ENCODE measurements at places on chromosomes 12 and 14. TPM values are rescaled to one million over a fixed set of nuclear protein-coding genes. Genes with fewer than 3 reads are reported as not detected.

GRCh38 chr12:85833579-85833978 lies 2.6 kb downstream of the RASSF9 start:
- no peak for DNase-seq

Gene CCDC177
- not detected for total RNA-seq

Gene ANO4
- 13.8 TPM for total RNA-seq

DNA sequence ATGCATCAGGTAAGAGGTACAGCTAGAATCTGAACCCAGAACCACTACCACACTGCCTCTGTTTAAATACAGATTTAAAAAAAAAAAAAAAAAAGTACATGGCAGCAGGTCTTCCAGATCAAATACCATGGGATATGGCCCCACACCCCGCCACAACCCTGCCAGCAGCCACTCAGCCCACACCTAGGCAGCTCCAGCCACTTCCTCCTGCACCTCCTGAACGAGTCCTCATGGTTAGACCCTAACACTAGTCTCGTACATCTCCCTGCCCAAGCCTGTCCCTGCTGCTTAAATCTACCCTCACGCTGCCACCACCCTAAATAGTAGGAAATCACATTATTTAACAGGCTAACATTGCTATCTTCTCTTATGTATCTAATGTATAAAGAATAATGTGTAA lies 12.6 kb downstream of the SETD3 start:
- no peak for DNase-seq

GRCh38 chr12:132181570-132182200 lies 37.4 kb downstream of the NOC4L start:
- no peak for DNase-seq

DNA sequence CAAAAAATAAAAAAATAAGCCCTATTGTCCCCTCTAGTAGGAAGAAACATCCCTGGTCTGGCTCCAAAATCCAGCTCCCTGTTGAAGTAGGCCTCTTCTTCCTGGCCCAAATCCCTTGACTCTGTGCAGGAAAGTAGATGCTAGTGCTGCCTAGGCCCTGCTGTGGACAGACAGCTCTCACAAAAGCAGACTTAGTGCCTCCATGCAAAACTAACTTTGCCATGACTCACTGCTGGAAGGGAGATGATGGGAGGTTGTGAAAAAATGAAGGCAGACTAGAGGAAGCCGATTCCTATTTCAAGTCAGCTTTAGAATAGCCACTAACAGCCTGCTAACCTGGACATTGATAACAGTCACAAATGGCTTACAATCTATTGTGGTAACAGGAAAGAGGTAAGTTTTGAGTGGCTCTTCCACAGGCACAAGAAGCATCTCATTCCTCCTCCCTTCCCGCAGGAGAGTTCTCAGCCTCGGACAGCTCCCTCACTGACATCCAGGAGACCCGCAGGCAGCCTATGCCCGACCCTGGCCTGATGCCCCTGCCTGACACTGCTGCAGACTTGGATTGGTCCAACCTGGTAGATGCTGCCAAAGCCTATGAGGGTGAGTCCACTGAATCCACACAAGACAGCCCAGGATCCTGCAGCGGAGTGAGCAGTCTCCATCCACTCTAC lies 198.9 kb upstream of the RGS6 start:
- DNase-seq = peak; percentile 14

DNA sequence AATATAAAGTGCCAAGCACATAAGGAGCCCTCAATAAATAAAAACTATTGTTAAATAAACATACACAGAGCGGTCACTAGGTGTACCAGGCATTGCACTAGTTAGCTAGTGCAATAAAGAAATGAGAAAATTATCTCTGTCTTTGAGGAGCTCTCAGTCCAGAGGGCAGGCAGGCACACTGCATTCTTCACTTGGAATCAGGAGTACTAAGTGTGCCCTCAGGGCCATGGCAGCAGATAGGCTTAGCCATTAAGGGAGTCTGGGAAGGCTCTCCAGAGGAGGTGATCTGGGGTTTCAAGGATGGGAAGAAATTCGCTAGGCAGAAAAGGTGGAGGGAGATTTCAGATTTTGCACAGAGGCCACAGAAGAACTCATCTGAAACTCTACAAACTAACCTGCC lies 9.1 kb downstream of the ABCD4 start:
- DNase-seq = no peak

- peak; percentile 54 for DNase-seq
Observed at GRCh38 chr14:31930493-31931240, 146.4 kb upstream of the ARHGAP5 start.

Gene ZDHHC22
- not detected for total RNA-seq

GRCh38 chr12:14982991-14983390 lies 10.1 kb downstream of the PDE6H start:
- no peak for DNase-seq

GRCh38 chr12:116323406-116324386 lies 46.2 kb upstream of the MED13L start:
- DNase-seq = no peak

DNA sequence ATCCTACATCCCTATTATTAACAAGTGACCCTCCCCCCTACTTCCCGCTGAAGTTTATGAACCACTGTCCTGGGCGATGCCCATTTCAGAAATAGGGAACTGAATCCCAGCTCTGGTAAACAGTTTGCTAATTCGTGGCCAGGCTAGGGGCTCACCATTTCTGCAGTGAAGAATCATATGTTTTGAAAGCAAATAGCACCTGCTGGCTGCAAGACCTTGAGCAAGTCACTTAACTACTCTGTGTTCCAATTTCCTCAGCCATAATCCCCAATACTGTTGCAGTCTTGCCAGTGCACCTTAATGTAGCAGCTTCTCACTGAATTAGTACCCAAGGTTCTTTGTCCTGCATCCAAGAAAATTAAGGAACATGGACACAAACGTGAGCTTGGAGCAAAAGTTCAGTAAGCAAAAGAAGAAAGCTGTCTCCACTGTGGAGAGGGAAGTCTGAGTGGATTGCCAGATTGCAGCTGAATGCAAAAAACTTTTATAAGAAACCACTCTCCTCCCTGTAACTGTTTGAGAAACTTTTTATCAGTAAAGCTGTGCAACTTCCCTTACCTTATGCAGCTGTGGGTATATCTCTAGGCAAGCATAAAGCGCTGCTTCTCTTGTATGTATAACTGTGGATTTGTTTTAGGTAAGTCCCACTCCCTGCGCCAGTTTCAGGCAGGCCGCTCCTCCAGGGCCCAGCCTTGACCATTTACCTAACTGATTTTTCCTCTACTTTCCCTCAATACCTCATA lies 824 bp downstream of the OAS1 start:
- DNase-seq = no peak

DNA sequence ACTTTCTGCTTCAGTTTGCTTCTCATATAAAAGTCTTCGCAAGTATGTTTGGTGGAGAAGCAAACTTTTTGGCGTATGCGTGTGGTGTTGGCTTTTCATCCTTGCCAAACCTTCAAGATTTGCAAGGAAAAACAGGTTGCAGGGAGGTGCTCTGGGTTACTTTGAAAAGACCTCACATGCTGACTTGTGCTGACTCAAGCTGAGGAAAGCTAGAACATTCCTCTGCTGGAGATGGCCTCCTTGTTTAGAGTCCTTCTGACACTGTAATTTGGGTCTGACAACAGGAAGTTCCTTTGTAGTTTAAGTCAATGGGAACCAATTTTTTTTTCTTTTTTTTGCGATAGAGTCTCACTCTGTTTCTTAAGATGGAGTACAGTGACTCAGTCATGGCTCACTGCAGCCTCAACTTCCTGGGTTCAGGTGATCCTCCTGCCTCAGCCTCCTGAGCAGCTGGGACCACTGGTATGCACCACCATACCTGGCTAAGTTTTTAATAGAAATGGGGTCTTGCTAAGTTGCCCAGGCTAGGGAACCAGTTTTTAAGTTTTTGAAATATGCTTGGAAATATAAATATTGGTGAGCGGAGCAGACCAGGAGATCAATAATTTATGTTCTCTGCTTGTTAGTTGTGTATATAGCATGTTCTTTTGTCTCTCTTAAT lies 2.6 kb upstream of the ACACB start:
- peak; percentile 53 for DNase-seq

Gene TSPAN19
- not detected for total RNA-seq

DNA sequence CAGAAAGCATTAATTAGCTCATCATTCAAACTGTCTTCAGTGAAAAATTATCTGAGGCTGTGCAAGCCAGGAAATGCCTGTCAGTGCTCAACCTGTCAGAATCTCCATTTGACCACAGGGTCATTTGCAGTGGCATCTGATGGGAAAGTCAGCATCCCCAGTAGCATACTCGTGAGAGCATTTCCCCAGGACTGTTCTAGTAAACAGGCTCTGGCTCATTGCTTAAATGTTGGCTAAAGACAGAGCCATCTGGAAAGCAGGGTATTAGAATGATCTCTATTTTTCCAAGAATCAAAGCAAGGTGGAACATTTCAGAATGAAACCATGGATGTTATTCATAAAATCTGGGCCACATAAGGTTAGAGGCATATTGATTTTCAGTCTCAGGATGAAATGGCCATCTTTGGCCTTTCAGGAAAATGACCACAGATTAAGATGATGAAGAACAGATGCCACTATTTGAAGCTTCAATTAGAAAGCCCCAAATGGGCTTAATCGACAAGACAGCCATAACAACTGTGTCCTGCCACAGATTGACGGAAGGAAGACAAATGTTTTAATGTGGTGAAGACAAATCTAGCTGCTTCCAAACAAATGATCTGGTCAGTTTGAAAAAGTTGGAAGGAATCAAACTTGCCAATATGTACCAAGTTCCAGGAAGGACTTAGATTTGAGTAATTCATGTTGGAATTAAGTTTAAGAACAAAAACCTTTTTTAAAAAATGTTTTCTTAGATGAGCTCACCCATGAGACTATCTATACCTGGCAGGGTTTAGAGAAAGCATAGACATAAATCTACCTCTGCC lies 94.0 kb upstream of the FAR2 start:
- no peak for DNase-seq

Gene DDX23
- total RNA-seq = 64.3 TPM

Gene ADAMTS20
- total RNA-seq = under 0.01 TPM

GRCh38 chr12:14322403-14322802 lies 43.1 kb upstream of the ATF7IP start:
- DNase-seq = peak; percentile 19

GRCh38 chr14:22535916-22536315 lies 53.1 kb downstream of the DAD1 start:
- no peak for DNase-seq

Gene CNTN1
- total RNA-seq = 2.6 TPM

DNA sequence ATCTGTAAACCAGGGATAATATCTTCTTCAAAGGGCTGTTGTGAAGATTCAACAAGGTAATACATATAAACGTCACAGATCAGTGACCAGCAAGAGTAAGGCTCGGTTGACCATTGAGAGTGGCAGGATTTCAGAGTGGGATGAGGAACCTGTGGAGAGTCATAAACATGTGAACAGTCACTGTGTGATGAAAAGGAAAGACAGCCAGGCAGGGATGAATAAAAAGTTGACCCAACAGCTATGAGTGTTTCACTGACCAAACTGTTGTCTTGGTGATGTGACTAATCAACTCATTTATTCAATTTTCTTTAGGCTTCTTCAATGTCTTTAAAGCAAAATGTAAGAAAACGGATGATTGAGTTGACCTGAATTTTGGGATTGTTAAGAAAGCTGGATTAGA lies 8.6 kb upstream of the FRMD6 start:
- DNase-seq = no peak

Gene KRT72
- total RNA-seq = not detected

Gene CLEC2A
- not detected for total RNA-seq

Gene AKAP6
- 3.9 TPM for total RNA-seq

Gene GPR162
- 2.6 TPM for total RNA-seq

DNA sequence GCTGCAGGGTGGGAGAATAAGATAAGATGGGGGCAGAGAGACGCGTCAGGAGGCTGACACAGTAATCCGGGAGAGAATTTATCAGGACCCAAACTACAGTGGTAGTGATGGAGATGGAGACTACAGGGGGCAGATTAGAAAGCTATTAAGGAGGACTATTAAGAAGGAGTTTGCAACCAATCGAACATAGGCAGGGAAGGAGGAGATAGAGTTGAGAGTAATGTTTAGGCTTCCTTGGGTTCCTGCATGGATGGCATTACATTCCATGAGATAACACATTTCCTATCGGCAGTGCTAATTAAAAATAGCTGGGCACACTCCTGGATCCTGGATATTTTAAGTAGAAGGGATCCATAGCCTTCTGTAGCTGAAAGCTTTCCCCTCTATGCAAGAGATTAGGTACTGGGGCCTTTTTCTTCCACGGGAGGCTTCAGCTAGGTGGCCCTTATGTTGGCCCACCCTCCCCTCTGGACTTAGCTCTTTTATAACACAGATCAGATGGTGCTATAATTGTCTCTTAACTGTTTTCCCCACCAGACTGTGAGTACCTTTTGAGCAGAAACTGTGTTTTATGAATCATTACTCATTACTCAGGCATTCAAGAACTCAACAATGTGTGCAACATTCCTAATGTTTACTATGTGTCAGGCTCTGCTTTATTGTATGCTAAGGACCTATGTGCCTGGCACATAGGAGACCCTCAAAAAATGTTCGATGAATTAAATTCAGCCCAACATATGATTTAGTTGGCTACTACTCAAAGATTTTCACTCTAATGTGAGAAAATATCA lies 113.0 kb downstream of the RMST start:
- peak; percentile 12 for DNase-seq

DNA sequence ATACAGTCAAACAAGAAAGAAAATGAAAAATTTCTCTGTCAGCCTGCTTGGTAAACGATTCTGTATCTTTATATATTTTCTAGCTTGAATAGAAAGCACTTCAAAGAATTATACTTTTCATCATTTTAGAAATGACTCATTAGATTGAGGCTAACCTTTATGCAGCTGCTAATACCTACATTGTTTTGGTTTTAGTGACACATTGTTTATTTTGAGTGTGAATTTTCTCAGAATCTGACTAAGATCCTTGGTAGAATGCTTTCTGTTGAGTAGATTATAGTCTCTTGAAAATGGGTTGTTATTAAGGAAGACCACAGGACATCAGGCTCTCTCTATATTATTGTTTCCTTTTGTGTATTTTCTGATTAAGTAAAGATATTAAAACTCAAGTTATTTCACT lies at the start of gene PMCH:
TSS of gene PMCH (minus strand) at position 45 of the 400 bp plus-strand sequence. CDS start 63 bp downstream, outside the sequence.
- peak; percentile 28 for DNase-seq

DNA sequence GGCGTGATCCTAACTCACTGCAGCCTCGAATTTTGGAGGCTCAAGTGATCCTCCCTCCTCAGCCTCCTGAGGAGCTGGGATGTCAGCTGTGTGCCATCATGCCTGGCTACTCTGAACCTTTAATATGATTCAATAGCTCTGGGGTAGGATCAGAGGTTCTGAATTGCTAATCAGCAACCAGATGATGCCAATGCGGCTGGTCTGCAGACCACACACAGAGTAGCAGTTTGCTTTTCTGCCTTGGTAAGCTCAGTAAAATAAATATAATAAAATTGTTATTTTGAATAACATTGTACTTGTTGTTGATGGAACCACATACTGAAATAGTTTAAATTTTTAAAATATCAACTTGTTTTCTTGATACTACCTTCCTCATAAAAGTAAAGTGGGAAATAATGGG lies 86.6 kb downstream of the NTN4 start:
- DNase-seq = no peak

Gene TCP11L2
- 30.0 TPM for total RNA-seq

Gene NRXN3
- total RNA-seq = 7.3 TPM

Gene AQP5
- not detected for total RNA-seq

DNA sequence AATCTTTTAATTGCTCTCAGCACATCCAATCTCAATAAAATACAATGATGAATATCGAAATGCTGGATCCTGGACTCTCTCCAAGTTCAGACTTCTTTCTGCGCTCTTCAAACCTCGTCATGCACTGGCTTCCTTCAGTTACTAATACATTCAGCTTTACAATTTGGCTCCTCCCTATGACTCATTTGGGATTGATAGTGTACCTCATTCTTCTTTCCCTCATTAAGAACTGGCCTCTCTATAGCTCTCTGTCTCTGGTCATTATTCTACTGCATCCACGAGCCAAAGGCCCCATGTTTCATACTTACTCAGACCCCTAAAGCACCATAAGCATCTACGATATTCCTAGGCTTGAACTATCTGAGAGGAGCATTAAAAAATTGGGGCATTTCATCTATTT lies 4.9 kb downstream of the TSPAN8 start:
- no peak for DNase-seq
